Mammary epithelial cell (primary cell): ENCODE measurements at places on chromosomes 2 and 18. TPM values are rescaled to one million over a fixed set of nuclear protein-coding genes. Genes with fewer than 3 reads are reported as not detected.

MEP1B gene
- not detected for polyA plus RNA-seq

IL1RL1 gene
- 0.09 TPM for polyA plus RNA-seq

DNA sequence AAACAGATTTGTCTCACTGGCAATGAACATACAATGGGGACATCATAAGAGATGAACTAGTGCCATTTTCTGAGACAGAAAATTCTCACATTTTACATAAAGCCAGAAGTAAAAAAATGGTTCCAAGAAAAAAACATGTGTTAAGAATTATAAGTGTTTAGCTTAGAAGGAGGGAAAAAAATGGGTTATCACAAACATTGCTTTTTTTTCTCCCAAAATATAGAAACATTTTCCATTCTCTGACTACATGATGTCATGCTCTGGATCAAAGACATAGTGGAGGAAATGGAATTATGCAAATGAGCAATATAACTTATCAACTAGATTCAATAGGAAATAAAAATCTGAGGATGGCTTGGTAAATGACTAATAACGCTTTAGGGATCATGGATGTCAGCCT lies 49.8 kb downstream of the SPATS2L start:
- DNase-seq, result no peak

- peak; percentile 40 for DNase-seq
Measured at GRCh38 chr2:151774506-151774905, 40.2 kb upstream of the NEB start.

DNA sequence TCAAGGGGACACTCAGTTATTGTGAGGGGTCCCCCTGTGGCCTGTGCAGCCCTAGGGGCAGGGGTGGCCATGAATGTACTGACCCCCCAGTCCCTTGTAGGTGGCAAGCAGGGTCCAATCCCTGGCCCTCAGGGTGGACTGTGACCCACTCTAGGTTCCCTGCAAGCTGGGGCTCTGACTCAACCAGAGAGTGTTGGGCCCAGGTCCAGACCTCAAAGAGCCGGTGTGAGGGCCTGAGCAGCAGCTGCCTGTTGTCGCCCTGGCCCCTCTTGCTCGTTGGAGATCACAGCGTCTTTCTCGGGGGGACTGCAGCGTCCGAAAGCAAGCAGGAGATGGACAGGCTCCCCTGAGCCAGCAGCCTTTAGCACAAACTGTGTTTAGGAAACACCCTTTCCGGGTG lies 66.8 kb upstream of the ATG16L1 start:
- DNase-seq, result no peak

DNA sequence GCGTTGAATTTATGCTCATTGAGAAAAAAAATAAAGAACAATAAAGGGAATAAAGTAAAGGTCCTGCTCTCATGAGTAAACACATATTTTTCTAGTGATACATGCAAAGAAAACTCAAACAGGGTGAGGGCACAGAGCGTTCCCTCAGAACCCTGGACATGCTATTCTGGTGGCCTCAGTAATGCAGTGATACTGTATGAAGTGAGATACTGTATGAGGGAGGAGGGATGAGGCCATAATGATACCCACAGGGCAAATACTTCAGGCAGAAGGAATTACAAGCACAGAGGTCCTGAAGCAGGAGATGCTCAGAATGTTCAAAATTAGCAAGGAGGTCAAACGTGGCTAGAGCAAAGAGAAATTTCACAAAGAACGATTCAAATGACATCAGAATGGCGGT lies 28.4 kb upstream of the RNU4ATAC start:
- peak; percentile 84 for DNase-seq

- no peak for DNase-seq
Measured at GRCh38 chr2:235521844-235522243, 28.0 kb downstream of the AGAP1 start.

DNA sequence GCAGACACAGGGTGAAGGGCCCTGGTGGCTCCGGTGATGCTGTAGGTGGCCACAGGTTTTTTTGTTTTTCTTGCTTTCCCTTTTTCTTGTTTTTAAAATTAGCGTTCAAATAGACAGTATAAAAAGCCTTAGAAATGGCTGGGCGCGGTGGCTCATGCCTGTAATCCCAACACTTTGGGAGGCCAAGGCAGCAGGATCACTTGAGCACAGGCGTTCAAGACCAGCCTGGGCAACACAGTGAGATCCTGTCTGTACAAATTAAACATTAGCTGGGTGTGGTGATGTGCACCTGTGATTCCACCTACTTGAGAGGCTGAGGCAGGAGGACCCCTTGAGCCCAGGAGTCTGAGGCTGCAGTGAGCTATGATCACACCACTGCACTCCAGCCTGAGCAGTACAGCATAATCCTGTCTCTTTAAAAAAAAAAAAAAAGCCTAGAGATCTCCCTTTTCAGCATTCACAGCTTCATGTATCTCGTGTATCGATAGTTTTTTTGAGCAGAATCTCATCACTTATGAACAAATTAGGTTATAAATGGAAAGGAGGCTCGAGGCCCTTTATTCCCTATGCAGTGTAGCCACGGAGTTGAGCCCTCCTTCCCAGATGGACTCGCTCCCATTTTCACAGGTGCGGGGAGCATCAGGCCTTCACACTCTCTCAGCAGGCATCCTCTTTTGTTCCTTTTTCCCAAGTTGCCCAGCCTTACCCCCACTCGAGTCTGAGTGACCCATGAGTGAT lies 50.8 kb downstream of the EMILIN2 start:
- no peak for DNase-seq

- DNase-seq, result no peak
Measured at GRCh38 chr2:224359569-224359968, 42.3 kb downstream of the FAM124B start.

DNA sequence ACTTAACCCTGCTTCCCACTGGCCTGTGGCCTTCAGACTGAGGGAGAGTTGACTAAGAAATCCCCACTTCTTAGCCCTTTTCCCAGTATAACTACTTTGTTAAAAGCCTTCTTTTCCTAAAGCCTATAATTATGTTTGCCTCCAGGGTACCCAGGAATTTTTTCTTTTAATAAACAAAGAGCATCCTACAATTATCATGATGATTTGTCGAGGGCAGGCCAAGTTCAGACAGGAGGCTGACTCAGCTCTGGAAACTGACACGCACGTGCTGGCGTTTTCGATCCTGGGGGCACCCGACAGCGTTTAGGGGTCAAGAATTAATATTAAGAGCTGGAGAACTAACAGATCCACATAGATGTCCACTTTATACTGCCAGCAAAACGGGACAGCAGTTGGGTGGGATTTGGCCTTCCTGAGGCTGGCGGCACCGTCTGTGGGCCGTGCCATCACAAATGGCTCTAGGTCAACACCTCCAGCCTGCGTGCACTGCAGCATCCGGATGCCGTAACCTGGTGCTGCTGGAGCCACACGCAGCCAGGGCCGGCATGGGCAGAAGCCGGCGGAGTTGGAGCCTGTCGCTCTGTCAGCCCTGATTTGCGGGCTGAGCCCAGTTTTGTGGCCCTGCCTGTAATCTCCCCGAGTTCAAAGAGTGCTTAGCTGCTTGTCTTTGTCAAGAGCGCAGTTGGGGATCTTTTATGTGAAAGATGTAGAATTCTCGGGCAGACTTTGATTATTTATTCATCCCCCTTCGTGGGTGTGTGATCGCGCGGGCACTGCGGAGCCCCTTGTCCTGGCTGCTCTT lies 191.0 kb downstream of the GLI2 start:
- no peak for DNase-seq

- no peak for DNase-seq
Measured at GRCh38 chr2:60780721-60781120, 24.7 kb downstream of the PAPOLG start.

DNA sequence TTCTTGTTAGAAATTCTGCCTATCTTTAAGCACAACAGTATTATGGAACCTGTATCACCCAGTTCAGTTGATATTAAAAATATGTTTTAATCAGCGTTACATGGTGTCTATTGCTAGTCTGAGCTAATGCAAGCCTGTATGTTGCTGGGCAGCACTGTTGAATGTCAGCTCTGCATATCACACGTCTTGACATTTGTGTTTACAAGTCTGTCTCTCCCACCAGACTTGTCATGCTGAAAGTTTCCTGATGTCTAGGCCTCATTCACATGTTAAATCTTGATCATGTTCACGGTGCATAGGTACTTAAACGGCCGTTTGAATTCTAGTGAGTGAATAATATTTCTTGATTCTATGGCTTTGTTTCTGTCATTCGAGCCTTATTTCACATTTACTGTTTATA lies 385.0 kb downstream of the SOCS6 start:
- DNase-seq, result no peak

DNA sequence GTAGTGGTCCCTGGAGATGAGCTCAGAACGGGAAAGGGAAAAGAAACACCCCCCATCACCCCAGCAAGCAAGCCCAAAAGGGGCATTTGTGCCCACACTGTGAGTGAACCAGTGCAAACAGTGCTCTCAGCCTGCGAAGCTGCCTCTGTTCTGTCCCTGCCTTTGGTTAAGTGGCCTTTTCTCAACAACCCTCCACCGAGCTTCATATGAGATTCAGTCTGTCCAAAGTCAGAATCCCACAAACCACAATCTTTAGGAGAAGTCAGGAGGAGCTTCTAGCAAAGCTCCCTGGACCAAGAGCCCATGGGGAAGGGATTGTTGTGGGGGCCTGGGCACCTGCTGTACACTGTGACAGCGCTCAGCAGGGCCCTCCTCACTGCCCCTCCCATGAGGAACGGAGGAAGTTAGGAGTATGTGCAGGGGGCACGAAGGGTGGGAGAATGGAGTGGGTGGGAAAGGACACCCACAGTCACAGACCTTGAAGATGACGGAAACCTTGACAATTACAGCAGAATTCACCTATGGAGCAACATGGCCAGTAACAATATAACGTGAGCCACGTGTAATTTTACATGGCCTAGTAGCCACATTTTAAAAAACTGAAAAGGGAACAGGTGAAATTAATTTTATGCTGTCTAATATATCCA lies 119.5 kb downstream of the SMAD7 start:
- DNase-seq, result no peak
